ENCODE measurements at places on chromosomes 1 and 21.

GRCh38 chr1:85628791-85629531 is 48.4 kb downstream of the CCN1 start:
- DNase-seq = peak; percentile 96

GRCh38 chr1:43803646-43804045 is 96.3 kb downstream of the ST3GAL3 start:
- DNase-seq = no peak

DNA sequence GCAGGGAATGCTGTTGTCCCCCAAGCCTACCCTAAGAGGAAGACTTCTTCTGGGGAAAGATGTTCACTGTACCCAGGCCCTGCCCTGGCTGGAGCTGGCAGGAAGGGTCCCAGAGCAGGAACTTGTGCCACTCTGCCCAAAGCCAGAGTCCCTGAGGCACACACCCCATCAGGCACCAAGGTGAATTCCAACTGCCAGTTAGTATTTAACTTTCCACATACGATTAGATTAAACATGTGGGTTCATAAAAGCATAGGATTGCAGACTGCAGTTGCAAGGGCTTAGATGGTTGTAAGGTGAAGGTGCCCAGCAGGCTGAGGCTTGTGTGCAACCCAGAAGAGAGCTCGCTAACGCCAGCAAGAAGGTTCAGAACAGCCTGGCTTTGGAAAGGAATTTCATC is at the start of gene KCNE2:
Gene KCNE2, plus strand, starts transcription at position 274 of the 400 bp plus-strand sequence. CDS start 6,473 bp downstream, outside the sequence.
- DNase-seq = no peak

- no peak for DNase-seq
These were observed 127.3 kb upstream of the ADGRL4 start for GRCh38 chr1:79133774-79134364.

DNA sequence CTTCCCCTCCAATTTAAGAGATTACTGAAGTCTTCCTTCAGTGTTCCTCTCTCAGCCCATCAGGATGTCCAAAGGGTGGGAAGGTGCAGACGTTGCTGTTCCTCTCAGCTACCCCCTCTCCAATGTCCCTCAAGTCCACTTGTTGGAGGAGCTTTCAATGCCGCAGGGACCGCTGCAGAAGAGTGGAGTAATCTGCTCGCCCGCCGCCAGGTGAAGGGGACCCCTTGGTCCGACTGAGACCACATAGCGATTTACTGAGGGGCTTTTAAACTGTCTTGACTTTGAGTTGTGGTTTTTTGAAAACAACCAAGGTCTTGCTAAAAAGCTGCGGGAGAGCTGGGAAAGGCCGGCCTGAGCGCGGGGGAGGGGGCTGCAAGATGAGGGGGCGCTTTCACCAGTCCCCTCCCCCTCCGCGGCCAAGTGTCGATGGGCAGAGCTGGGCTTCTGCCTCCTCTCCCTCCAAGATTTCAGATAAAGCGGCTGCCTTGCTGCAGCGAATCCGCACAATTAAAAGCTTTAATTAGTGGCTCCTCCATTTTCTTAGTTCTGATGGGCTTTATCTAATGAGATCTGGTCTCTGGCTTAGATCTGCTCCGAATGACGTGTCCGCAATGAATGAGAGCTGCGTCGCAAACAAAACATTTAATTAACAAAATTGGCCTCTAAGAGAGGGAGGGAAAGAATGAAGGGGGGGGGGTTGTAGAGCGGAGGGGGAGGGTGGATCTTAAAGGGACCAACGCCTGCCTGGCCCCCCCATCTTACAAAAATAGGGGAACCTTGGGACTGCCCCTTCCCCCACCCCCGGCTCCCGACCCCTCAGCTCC is 5.9 kb downstream of the LMO4 start:
- DNase-seq = peak; percentile 26

- DNase-seq = no peak
These were observed 76.3 kb downstream of the KRTAP19-8 start for GRCh38 chr21:30962013-30962412.

- no peak for DNase-seq
These were observed 82.1 kb upstream of the VAV3 start for GRCh38 chr1:108047085-108047484.

- DNase-seq = peak; percentile 26
These were observed 27.5 kb downstream of the KCTD3 start for GRCh38 chr1:215594640-215595039.

GRCh38 chr1:30889511-30889910 is 19.0 kb downstream of the SDC3 start:
- no peak for DNase-seq

- DNase-seq = no peak
These were observed 108.5 kb upstream of the GNG12 start for GRCh38 chr1:67941746-67942145.

GRCh38 chr1:165327538-165327937 is 29.0 kb downstream of the LMX1A start:
- no peak for DNase-seq

GRCh38 chr1:44881011-44881632 is 38.1 kb upstream of the PTCH2 start:
- peak; percentile 89 for DNase-seq

GRCh38 chr1:70509996-70510876 is 99.2 kb downstream of the CTH start:
- peak; percentile 96 for DNase-seq

DNA sequence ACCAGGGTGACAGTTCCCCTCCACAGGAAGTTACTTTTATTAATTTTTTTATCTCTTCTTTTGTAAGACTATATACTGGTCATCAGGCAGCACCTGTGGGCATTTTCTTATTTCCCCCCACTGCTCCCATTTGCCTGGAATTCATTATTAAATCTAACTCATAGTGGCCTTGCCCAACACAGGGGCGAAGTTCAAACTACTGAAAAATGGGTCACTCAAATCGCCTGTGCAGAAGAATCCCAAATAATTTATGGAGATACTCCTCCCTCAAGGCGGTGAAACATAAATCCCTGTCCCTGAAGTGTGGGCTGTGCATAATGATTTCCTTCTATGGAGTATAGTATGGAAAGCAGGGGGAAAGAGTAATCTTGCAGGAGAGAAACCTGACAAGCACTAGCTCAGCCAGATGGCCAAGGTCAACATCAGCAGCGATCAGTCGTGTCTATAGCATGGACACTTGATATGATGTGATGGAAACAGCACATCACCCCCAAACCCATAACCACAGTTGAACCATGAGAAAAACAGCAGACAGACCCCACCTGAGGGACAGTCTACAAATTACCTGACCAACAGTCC is 7.9 kb downstream of the CAMK2N1 start:
- no peak for DNase-seq

DNA sequence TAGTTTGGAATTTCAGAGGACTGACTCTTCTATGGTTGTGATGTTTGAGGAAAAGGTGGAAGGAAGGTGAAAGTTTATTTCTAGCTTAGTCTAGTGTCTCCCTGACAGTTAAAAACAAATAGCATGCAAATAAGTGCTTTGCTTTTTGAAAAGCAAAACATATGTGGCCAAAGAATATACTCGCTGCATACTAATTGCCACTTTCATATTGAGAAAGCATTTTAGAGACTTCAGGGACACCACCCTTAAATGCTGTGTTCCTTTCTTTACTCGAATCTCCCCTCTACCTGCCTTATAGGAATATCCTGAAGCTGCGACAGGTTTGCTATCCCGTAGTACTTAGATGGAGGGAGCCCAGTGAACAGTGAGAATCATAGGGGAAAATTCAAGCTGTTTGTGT is 23.2 kb downstream of the GLUL start:
- DNase-seq = no peak

DNA sequence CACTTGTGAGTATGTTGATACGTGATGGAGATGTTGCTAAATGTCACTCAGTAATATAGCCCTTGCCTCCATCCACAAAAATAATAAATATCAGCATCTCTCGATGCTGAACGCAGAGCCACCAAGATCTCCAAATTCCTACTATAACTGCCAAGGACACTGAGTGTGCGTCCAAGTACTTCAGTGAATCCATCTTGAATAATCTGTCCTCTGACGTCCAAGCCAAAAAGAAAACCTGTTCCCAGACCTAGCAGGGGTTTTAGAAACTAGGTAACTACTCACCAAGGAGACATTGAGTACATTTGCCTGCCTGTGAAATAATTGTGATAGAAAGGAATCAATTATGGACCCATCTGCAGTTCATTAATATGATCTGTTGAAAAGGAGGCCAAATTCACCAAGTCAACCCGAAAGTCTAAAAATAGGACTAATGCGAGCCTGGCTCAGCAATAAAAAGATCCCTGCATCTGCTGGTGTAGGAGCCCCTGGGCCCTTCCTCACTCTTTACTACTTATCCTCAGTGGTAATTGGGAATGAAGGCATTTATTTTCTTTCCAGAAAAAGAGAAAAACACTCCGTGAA is 226.9 kb upstream of the IRF2BP2 start:
- no peak for DNase-seq

Measured in astrocyte of the spinal cord (primary cell).